ENCODE measurements at places on chromosomes 5 and 9. TPM values are rescaled to one million over a fixed set of nuclear protein-coding genes. Genes with fewer than 3 reads are reported as not detected.

The DMRTA1 gene
- 1.1 TPM for total RNA-seq

The PLAA gene
- 67.2 TPM for total RNA-seq

The PFN3 gene
- total RNA-seq = not detected

The OTP gene
- not detected for total RNA-seq

The OR1J2 gene
- not detected for total RNA-seq

The INSL4 gene
- total RNA-seq = not detected

The ARID3C gene
- total RNA-seq = not detected

The LRRTM2 gene
- 0.89 TPM for total RNA-seq

The TLR4 gene
- 0.30 TPM for total RNA-seq

The ENHO gene
- total RNA-seq = not detected

The FLT4 gene
- 0.46 TPM for total RNA-seq

The NR4A3 gene
- total RNA-seq = 0.30 TPM

The SOX30 gene
- total RNA-seq = not detected

The MSX2 gene
- 1.5 TPM for total RNA-seq

The ERMP1 gene
- total RNA-seq = 31.0 TPM

The PCDHGA4 gene
- 5.8 TPM for total RNA-seq

The ZFP37 gene
- total RNA-seq = 2.4 TPM

The PCDHA11 gene
- 0.18 TPM for total RNA-seq

The PLEKHG4B gene
- 0.30 TPM for total RNA-seq

The THBS4 gene
- 0.30 TPM for total RNA-seq

The FAM153A gene
- total RNA-seq = not detected

The ITK gene
- not detected for total RNA-seq

The SCGB3A2 gene
- not detected for total RNA-seq

The RCL1 gene
- 17.4 TPM for total RNA-seq

The SH3GL2 gene
- total RNA-seq = not detected

The KCNMB1 gene
- total RNA-seq = 0.05 TPM

The EIF4EBP3 gene
- total RNA-seq = 0.28 TPM

The CSF1R gene
- 0.89 TPM for total RNA-seq

The CCDC171 gene
- total RNA-seq = 2.4 TPM

The FBXL7 gene
- total RNA-seq = 5.3 TPM

The HACD4 gene
- total RNA-seq = 4.2 TPM

The TCF7 gene
- 0.09 TPM for total RNA-seq

The SYK gene
- not detected for total RNA-seq

The ANKDD1B gene
- total RNA-seq = 1.6 TPM

The CNTFR gene
- total RNA-seq = not detected

The PCDHB4 gene
- total RNA-seq = under 0.01 TPM

The GIN1 gene
- total RNA-seq = 8.9 TPM

The EDIL3 gene
- total RNA-seq = 182 TPM

The PCSK1 gene
- not detected for total RNA-seq

The STKLD1 gene
- total RNA-seq = 0.59 TPM

The SLC25A2 gene
- 0.30 TPM for total RNA-seq

The BASP1 gene
- 170 TPM for total RNA-seq

The RASEF gene
- 0.28 TPM for total RNA-seq

The BAAT gene
- total RNA-seq = 0.23 TPM

The PRELID1 gene
- 79.9 TPM for total RNA-seq

The GABRA6 gene
- not detected for total RNA-seq

The IGFBPL1 gene
- not detected for total RNA-seq

The SLC22A5 gene
- total RNA-seq = 4.2 TPM

The FGF18 gene
- total RNA-seq = 0.05 TPM

The NKD2 gene
- total RNA-seq = not detected

The OSMR gene
- 111 TPM for total RNA-seq

The SLC34A1 gene
- not detected for total RNA-seq

The COL27A1 gene
- total RNA-seq = 19.4 TPM

The SPINK4 gene
- not detected for total RNA-seq
